ENCODE measurements at places on chromosomes 11 and 22.

GRCh38 chr22:27537501-27537900 is 264.1 kb downstream of the MN1 start:
- no peak for DNase-seq

DNA sequence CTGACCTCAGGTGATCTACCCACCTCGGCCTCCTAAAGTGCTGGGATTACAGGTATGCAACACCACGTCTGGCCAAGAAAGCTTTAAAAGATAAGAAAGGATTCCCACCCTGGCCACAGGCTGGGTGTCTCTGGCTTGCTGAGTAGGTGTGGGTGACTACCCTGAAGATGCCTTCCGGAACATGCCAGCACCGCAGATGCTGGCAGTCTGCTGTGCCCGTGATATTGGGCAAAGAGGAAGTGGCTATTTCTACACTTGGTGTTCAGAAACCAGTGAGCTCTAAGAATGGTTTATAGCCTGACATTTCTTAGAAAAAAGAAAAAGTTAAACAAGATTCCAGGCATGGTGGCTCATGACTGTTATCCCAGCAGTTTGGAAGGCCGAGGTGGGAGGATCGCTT is 6.1 kb downstream of the MRPL11 start:
- no peak for DNase-seq

GRCh38 chr11:14015711-14016110 is 53.2 kb downstream of the SPON1 start:
- peak; percentile 53 for DNase-seq

DNA sequence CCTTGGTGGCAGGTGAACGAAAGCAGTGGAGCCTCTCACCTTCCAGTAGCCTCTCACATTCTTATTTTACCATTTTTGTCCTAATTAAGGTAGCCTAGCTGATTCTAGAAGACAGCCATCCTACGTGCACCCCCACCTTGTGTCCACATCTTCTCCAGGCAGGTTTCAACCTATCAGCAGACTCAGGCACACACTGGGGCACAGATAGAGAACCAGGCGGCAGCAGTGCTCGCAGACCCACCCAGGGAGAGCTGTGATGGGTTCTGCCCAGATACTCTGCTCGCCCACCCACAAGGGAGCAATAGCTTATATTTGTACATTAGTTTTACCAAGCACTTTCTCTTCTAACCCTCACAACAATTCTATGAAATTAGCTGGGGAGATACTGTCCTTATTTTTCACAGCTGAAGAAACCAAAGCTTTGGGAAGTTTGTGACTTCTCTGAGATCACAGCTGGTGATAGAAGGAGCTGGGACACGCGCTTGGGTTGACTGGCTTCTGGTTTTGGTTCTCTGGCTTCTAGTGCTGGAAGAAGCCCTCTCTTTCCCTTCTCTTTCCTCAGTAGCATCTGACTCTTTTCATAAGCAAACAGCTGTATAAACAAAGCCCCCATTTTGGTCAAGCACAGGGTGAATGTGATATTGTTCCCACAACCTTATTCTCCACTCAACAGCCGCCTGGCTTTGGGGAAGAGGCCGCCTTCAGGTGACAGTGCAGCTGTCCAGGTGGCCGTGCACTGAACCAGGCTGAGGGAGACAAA is 36.9 kb downstream of the PPP2R1B start:
- DNase-seq, result peak; percentile 53

All from astrocyte of the spinal cord (primary cell).